ENCODE measurements at places on chromosomes 2 and 18. TPM values are rescaled to one million over a fixed set of nuclear protein-coding genes. Genes with fewer than 3 reads are reported as not detected.

The MPV17 gene
- 103 TPM for total RNA-seq

The FBXO48 gene
- 0.64 TPM for total RNA-seq

The PLGLB2 gene
- 1.6 TPM for total RNA-seq

The TTR gene
- total RNA-seq = not detected

The ADGRF3 gene
- total RNA-seq = 0.69 TPM

The PLB1 gene
- total RNA-seq = 0.96 TPM

The TDRD15 gene
- total RNA-seq = 0.05 TPM

The SNX17 gene
- total RNA-seq = 60.6 TPM

The RGPD3 gene
- 0.09 TPM for total RNA-seq

The GLI2 gene
- total RNA-seq = 1.0 TPM
